ENCODE measurements at places on chromosomes 16 and 17.

GRCh38 chr16:4067262-4068001 lies 48.8 kb downstream of the ADCY9 start:
- DNase-seq, result no peak

DNA sequence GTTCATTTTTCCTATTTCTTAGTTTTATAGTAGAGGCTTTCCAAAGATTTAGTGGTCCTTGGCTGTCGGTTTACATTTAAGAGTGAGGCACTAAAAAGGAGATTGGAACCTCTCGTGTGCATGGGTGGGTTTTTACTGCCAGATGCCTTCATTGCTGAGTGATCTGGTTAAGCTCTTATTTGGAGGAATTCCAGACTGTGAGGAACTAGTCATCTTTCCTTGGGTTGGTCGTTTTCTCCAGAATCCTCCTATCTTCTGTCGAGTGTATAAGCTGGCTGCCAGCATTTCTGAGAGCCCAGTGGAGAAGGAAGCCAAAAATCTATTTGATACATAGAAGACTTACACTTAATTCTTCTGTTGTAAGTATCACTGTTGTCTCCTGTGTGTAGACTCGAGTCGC lies 22.6 kb downstream of the IST1 start:
- DNase-seq, result no peak

- DNase-seq, result no peak
Observed at GRCh38 chr17:67281743-67282142, 36.7 kb upstream of the HELZ start.

GRCh38 chr17:60586288-60586974 lies 13.6 kb upstream of the PPM1D start:
- no peak for DNase-seq

GRCh38 chr16:29662729-29663015 lies 375 bp upstream of the SPN start:
- no peak for DNase-seq

- DNase-seq, result no peak
Observed at GRCh38 chr17:58597371-58597770, 82.9 kb upstream of the MTMR4 start.

- no peak for DNase-seq
Observed at GRCh38 chr16:57167953-57168352, 17.9 kb downstream of the PSME3IP1 start.

GRCh38 chr16:48511071-48511540 lies 98.9 kb downstream of the N4BP1 start:
- DNase-seq, result no peak

DNA sequence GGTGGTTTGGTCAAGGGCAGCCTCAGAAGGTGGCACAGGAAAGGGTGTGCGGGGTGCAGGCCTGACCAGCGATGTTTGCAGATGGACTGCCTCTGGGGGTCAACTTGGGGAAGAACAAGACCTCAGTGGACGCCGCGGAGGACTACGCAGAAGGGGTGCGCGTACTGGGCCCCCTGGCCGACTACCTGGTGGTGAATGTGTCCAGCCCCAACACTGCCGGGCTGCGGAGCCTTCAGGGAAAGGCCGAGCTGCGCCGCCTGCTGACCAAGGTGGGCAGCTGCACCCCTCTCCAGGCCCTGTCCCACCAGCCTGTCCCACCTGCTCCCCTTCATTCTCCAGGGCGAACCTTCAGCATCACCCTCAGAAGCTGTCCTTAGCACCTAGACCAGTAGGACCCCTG lies 12.5 kb downstream of the DHODH start:
- DNase-seq, result no peak
